ENCODE measurements at places on chromosomes 12 and 14.

GRCh38 chr12:97503073-97503855, 40.7 kb downstream of the RMST start:
- no peak for DNase-seq

DNA sequence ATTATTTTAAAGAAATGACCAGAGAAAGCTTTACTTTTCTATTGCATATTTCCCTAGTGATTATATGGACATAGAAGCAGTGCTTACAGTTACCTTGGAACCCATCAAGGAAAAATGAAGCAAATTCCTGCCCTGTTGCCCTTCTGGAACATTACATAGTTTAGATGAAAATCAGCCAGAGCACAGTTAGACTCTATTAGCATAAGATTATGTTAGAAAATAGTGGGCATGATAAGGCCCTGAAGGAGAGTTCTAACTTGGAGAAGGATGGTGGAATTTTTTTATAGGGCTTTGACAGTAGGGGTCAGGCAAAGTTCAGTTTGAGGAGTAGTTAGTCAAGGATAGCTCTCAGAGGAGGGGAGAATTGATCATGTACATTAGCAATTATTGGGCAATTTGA, 74.3 kb downstream of the FUT8 start:
- DNase-seq = no peak

- DNase-seq = no peak
Observed at GRCh38 chr12:129819391-129819790, 84.4 kb downstream of the TMEM132D start.

DNA sequence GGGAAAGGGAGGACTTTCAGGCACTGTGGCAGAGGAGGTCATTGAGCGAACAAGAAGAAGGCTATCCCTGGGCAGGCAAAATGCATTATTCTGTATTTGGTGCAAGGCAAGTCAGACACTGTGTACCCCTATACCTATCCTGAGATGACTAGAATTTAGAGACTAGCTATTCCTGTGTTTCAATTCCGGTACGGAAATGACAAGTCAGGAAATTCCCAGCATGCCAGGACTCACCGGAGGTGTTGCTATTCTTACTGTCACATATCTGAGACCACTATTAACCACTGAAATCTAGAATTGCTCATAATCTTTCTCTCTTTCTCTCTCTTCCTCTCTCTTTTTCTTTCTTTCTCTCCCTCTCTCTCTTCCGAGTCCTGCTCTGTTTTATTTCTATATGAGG, 297.1 kb downstream of the PDZRN4 start:
- DNase-seq = no peak

DNA sequence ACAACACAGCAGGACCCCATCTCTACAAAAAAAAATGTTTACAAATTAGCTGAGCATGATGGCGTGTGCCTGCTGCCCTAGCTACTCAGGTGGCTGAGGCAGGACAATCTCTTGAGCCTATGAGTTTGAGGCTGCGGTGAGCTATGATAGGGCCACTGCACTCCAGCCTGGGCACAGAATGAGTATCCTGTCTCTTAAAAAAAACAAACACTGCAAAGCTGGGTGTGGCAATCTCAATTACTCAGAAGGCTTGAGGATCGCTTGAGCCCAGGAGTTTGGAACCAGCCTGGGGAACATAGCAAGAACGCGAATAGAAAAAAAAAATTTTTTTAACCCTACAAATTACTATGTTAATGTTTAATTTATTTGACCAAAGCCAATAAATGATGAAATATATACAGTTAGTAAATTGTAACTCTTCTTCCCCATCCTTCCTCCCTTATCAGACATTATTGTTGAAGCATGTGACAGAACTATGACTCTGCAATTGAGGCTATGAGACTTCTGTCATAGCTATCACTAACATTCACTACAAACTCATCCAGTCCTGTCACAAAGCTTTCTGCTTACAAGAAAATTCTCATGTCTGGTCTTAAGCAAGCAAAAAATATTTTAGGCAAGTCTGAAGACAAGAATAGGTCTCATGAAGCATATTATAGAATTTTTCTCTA, 9.8 kb downstream of the BTBD7 start:
- no peak for DNase-seq

Data from GM03348 (cell line).